Lower lobe of right lung (tissue), 2 donors: ENCODE measurements at places on chromosomes 5 and 9. TPM values are rescaled to one million over a fixed set of nuclear protein-coding genes. Genes with fewer than 3 reads are reported as not detected.

Gene SREK1
- 60.7 TPM for total RNA-seq

Gene BNC2
- 15.0 TPM for total RNA-seq

- DNase-seq: no peak
These were observed 95.0 kb downstream of the KIAA1958 start for GRCh38 chr9:112581469-112582176.

Gene SNCAIP
- total RNA-seq: 4.4 TPM

DNA sequence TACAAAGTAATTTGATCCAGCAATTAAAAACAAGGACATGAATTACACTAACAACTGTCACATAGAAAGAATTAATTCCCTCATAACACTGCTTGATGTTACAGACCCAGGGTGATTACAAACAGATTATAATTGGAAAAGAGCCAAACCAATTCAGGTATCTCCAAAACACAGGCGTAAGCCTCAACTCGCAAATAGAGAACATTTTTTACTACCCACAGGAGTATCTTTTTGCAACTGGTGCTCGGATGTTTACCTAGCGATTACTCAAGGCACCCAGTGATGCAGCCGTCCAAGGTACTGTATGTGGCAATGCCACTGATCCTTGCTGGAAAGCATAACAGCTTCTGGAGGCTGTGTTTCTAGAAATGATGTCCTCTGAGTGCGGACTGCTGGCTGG lies 386.1 kb upstream of the KIF2A start:
- peak; percentile 52 for DNase-seq

- DNase-seq: no peak
These were observed 127.1 kb downstream of the BNC2 start for GRCh38 chr9:16743375-16743774.

Gene HSPA4
- 66.0 TPM for total RNA-seq
